Kidney (tissue), 22 donors: ENCODE measurements at places on chromosomes 2 and 18. TPM values are rescaled to one million over a fixed set of nuclear protein-coding genes. Genes with fewer than 3 reads are reported as not detected.

- no peak for DNase-seq
Observed at GRCh38 chr18:61348230-61348629, 15.0 kb downstream of the CDH20 start.

GRCh38 chr18:48002933-48003365 lies 72.5 kb upstream of the SMAD2 start:
- DNase-seq, result peak; percentile 48

GRCh38 chr2:145284551-145284950 lies 764.6 kb upstream of the ZEB2 start:
- no peak for DNase-seq

DNA sequence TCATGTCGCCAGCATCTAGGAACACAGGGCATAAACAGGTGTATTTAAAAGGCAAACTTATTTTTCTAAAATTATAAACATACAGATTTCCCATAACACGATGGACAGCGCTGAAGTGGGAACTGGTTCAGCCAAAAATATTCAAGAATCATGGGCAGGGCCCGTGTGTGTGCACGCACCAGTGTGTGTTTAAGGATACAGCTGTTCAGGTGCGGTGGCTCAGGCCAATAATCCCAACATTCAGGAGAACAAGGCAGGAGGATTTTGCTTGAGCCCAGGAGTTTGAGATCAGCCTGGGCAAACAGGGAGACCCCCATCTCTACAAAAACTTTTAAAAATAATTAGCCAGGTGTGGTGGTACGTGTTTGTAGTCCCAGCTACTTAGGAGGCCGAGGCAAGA lies 288.6 kb upstream of the HDAC4 start:
- no peak for DNase-seq

GRCh38 chr2:213238753-213239495 lies 45.3 kb upstream of the SPAG16 start:
- DNase-seq, result no peak

Gene LOXHD1
- not detected for polyA plus RNA-seq

- DNase-seq, result peak; percentile 80
Observed at GRCh38 chr18:3447068-3447894, 2.7 kb upstream of the TGIF1 start.

GRCh38 chr2:172870396-172870795 lies 134.8 kb downstream of the RAPGEF4 start:
- no peak for DNase-seq

DNA sequence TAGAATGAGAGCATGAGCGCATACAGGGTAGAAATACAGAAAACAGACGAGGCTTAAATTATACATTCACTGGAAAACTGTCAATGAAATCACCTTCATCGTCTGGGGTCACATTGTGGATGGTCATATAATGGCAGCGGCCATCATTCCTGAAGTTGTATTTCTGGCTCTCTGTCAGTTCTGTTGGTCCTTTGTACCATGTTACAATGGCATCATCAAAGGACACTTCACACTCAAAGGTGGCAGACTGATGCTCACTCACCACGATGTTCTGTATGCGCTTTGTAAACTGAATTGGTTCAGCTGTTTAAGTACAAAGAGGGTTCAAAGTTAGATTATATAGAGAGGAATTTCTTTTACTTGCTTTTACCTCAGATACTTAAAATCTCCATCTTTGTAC lies 104.9 kb downstream of the TTN start:
- no peak for DNase-seq

- peak; percentile 56 for DNase-seq
Observed at GRCh38 chr2:144452169-144452988, 67.5 kb downstream of the ZEB2 start.

DNA sequence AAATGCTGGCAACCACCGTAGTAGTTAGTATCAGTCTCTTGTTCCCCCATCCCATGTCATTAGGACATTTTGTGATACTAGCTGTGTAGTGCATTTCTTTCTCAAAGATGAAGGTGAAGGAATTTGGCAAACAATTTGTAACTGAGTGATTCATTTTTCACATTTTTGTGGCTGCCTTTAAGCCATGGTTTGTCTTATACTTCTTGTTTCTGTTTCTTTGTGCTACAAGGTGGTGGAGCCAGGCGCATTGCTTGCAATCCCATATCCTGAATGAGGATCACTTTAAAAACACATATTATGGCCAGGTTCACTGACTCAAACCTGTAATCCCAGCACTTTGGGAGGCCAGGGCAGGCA lies 40.6 kb downstream of the GPD2 start:
- no peak for DNase-seq

Gene C2orf78
- polyA plus RNA-seq, result not detected

DNA sequence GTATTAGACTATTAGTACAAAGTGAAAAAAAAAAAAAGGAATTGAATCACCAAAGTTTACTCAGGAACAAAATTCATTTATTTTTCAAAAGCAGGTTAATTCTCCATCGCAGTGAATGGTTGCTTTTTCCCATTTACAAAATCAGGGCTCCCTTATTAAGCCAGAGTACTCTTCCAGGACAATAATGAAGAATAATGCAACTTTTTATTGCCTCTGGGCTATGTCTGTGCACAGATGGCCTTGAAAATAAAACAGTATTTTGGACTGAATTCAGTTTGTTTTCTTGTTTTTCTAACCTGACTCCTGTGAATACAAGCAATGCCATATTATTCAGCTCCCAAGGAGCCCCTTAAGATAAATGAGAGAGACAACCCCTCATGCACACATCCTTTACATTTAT lies 246.8 kb downstream of the KCNS3 start:
- no peak for DNase-seq

DNA sequence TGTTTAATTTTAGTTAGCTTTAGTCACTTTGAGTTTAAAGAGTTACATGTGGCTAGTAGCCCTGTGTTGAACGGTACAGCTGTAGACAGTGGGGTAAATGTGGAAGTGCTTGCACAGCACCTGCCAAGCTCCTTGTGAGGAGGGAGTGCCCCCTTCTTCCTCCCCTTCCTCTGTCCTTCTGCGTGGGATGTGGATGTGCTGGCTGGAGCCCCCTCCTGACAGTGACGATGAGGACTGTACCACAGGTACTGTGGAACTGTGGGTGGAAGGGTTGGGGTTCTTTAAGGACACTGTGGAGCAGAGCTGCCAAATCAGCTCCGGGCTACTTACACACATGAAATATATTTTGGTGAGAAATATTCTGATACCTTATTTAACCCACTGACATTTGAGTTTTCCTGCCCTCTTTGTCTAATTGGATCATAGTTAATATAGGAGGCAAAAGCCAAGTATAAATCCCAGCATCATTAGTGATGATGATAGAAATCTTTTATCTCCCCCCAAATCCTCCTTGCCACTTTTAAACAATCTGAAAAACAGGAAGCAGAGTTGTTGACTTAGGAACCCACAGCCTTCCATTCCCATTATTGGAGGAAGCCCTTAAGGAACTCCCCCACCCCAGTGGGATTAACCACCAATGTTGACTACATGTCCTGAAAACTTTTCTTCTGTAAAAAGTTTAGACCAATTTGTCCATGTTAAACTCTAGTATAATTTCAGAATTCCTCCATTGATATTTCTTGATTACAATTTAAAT lies 181.3 kb downstream of the PTPRM start:
- no peak for DNase-seq

DNA sequence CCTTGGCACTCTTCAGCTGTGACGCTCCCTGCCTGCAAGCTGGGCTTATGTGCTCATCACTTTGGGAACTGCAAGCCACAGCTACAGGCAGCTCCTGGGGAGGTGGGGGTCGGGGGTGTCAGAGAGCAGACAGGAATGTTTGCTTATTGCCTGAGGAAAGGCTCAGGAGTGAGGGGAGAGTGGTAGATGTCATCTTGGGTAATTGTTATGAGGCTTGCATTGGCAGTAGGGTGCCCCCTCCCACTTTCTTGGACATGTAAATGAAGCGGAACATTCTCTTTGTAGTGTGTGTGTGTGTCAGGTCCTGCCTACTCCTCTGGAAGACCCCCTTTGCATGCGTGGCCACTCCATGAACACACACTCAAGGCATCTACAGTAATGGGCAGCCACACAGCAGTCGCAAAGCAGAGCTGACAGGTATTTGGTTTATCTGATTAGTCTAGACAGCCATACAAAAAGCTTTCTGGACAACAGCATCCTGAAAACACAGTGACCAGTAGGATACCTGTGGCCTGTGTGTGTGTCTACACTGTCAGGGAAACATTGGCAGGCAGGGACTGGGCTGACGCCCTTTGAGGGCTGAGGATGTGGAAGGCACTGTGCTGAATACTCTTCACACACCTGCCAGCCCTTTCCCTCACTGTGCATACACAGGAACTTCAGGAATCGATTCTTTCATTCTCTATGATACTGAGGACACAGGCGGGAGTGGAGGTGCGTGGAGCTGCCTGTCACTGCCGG lies 17.1 kb upstream of the MC2R start:
- no peak for DNase-seq

DNA sequence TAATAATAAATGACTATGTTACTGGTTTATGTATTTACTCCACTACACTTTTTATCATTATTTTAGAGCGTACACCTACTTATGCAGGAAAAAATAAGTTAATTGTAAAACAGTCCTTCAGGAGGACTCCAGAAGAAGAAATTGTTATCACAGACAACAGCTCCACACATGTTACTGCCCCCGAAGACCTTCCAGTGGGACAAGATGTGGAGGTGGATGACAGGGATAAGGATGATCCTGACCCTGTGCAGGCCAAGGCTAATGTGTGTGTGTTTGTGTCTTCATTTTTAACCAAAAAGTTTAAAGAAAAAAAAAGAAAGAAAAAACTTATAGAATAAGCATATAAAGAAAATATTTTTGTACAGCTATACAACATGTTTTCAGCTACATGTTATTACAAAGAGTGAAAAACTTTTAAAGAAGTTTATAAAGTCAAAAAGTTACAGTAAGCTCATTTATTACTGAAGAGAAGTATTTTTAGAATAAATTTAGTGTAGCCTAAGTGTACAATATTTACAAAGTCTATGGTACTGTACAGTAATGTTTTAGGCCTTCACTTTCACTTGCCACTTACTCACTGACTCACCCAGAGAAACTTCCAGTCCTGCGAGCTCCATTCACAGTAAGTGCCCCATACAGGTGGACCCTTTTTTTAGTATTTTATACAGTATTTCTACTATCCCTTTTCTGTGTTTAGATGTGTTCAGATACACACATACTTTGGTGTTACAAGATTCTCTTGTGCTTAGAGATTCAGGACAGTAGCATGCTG lies 7.5 kb downstream of the TGFBRAP1 start:
- DNase-seq, result no peak

GRCh38 chr2:204691911-204692510 lies 146.7 kb downstream of the PARD3B start:
- peak; percentile 63 for DNase-seq

GRCh38 chr18:75075016-75075305 lies 134.0 kb downstream of the PTGR3 start:
- no peak for DNase-seq

- no peak for DNase-seq
Observed at GRCh38 chr2:28448793-28449100, 47.1 kb upstream of the PLB1 start.

GRCh38 chr2:36338827-36339145 lies 16.8 kb upstream of the CRIM1 start:
- DNase-seq, result no peak

GRCh38 chr2:57884281-57884680 lies 162.3 kb upstream of the VRK2 start:
- no peak for DNase-seq

DNA sequence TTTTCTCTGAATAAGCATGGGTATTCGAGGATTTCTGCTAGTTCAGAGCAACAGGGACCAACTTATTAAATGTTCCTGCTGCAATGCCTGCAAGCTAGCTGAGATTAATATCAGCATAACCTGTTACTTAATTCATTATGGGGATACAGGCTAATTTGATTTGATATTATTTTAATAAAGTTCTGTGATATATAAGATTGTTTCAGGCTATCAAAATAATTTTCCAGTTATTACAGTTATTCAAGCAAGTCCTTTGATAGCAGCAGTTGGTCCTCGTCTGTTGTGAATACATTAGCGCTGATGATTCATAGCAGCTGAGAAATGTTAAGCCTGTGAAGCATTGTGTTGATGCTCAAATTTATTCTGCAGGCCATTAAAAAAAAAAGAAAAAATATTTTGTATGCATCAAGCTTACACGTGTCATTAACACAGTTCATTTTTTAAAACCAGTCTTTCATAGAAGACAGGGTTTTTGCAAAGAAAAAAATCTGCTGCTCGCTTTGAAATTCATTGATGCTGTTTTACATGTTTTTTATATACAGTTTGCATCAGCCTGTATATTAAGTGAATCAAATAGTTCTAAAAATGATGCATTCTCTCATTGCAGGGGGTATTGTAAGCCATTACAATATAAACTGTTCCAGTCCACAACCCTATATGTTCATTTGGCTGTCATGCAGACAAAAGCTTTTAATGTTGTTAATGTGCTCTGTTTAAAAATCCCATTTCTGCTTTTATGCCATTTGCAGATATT lies 482.5 kb downstream of the BCL11A start:
- peak; percentile 14 for DNase-seq

- DNase-seq, result no peak
Observed at GRCh38 chr2:239245872-239246721, 154.7 kb downstream of the HDAC4 start.

DNA sequence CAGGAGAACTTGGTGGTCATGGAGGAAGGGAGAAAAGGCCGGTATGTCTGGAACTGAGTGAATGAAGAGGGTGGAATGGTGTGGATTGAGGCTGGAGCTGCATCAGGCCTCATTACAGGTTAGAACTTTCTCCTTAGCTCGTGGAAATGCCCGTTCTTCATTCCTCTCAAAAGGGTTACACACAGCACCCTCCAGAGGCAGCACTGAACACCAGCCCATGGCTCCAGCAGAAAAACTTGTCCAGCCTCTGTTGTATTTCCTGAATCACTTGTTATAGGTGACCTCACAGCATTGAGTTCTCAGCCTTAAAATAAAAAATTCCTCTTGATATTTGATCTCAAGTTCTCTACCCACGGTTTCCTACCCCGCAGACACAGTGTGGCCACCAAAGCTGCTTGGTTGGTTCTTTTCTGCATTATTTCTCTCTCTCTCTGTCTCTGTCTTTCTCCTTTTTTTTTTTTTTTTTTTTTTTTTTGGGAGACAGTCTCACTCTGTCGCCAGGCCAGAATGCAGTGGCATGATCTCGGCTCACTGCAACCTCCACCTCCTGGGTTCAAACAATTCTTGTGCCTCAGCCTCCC lies 89.6 kb downstream of the ITGB1BP1 start:
- DNase-seq, result peak; percentile 90

GRCh38 chr2:121052521-121052920 lies 232.5 kb downstream of the TFCP2L1 start:
- no peak for DNase-seq

Gene SERPINB13
- polyA plus RNA-seq, result not detected

GRCh38 chr2:96534701-96535181 lies 1.8 kb upstream of the ARID5A start:
- DNase-seq, result no peak

- peak; percentile 81 for DNase-seq
Observed at GRCh38 chr2:120343433-120344105, 2.4 kb upstream of the INHBB start.

Gene LRRC30
- polyA plus RNA-seq, result not detected

DNA sequence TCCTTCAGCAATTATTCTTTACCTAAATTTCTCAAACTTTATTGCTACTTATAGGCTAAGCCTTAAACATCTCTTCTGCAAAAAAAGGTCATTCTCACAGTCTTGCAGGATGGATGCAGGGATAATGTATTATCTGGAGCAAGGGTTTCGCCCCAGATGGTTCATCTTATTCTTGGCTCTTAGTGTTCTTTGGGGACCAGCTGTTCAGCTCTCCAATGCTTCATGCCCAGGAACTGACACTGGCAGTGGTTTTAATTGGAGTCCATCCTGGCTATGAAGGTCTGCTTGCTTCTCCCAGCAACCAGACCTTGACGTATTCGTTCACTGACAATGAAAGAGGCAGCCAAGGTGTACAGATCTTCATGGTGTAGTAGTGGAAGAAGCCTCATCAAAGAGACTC lies 331.9 kb downstream of the SLC8A1 start:
- no peak for DNase-seq

Gene GALNT14
- polyA plus RNA-seq, result 90.3 TPM

Gene DRC1
- polyA plus RNA-seq, result not detected
